ENCODE measurements at places on chromosomes 4 and X.

DNA sequence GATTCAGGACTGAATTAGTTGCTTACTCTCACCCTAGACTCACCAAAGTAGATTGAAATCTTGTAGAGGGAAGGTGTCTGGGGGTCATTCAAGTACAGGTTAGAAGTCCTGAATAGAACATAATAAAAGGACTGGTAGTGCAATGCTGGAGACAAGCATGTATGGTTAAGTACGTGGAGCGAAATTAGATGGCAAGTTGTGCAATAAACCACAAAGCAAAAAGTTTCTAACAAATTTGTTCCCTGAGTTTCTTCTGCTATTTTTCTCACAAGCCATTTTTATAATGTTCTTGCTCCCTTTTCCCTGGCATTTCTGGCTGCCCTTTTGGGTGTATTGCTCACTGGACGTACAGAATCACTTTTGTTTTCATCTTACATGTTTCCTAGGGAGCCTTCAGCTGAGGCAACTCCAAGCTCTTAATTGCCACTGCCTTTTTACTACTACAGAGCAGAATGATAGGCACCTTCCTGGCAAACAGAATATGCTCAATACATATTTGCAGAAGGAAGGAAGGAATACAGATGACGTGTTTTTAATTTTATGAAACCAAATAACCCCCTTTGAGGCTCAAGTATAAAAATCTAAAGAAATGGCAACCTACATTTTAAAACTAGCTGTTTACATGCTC, 23.4 kb downstream of the LANCL3 start:
- DNase-seq, result no peak

DNA sequence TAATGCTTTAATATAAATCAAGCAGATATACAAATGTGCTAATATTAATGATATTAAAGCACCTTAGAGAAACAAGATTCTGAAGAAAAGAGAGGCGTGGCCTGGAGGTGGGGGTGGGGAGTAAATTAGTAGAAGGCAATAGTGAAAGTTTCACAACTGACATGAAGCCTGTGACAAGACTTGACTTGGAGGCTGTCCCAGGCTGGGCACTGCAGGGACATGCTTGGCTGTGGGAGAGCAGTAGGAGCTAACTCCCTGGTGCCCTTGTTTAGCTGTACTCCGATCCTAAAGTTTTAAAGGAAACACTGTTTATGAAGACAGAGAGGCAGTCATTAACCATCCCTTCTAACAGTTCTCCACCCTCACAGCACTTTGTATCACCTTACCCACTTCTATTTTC, 239.0 kb upstream of the MAB21L2 start:
- no peak for DNase-seq

- DNase-seq, result peak; percentile 72
Observed at GRCh38 chr4:140095694-140096482, 58.1 kb downstream of the MAML3 start.

GRCh38 chr4:73612032-73612431, 8.2 kb downstream of the RASSF6 start:
- no peak for DNase-seq

- DNase-seq, result no peak
Observed at GRCh38 chrX:138777230-138777629, 65.7 kb upstream of the FGF13 start.

DNA sequence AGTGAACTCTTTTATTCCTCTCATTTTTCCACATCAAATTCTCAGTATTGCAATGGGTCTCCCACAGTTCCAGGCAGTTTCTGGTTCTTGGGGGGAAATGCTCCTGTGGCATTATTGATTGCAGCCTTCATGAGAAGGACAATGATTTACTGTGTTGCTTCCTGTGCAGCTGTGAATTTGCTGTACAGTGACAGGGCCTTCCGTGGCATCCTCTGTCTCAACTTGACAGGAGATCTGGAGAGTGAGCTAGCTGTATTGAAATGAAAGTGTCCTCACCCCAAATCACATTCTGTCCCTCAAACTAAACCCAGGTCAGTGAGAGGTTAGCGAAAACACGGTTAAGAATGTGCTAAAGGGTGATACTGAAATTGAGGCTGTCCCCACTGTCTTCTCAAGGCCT, 77.1 kb upstream of the ATOH1 start:
- no peak for DNase-seq

DNA sequence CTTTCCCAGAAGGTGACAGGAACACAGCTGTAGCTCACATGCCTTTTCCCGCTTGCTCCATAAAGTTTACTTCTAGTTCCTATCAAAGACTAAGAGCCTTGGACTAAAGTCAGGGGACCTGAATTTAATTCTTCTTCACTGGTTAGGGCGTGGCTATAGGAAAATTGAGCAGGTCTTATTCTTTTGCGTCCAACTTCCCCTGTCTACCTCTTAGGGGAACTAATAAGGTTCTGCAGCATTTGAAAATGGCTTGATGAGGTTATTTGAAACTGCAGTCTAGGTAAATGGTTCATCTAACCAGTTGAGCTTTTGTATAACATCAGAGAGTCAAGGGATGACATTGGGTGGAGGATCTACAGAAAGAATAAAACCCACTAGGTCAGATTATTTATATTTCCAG, 2.6 kb downstream of the ARHGAP10 start:
- DNase-seq, result no peak

- DNase-seq, result peak; percentile 9
Observed at GRCh38 chrX:53223955-53224859, 800 bp downstream of the KDM5C start.

GRCh38 chr4:143099693-143100092, 85.0 kb upstream of the USP38 start:
- DNase-seq, result no peak

DNA sequence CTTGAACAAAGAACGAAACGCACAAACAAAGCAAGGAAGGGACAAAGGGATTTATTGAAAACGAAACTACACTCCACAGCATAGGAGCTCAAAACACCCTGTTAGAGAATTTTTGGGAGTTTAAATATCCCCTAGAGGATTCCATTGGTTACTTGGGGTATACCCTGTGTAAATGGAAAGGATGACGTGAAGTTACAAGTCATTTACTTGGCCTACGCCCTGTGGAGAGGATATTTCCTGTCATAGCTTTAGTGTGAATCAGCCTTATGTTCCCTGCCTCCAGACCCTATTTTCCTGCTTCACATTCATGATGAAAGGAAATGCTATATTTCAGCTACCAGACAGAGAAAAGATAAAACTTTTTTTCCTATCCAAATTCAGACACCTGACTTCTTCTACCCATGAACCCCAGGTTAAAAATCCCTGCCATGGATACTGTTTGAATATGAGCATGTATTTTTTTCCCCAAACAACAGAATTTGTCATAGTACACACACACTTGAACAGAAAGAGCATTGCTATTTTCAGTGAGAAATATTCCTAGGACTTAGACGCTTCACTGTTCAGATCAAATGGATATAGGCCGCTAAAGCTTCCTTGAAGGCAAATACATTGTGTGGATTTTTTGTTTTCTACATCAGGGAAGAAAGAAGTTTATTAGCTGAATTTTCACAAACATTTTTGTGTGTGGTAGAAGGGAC, 20.4 kb downstream of the PIN4 start:
- DNase-seq, result no peak

DNA sequence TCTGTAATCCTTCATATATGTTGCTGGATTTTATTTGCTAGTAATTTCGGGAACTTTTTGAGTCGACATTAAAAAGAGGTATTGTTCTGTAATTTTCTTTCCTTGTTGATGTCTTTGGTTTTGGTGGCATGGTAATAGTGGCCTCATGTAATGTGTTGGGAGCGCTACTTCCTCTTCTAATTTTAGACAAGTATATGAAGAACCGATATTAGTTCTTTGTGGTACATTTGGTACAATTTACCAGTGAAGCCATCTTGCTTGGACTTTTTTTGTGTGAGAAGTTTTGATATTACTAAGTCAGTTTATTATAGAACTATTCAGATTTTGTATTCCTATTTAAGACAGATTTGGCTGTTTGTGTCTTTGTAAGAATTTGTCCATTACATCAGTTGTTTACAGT, 669.2 kb upstream of the AADAT start:
- DNase-seq, result no peak

DNA sequence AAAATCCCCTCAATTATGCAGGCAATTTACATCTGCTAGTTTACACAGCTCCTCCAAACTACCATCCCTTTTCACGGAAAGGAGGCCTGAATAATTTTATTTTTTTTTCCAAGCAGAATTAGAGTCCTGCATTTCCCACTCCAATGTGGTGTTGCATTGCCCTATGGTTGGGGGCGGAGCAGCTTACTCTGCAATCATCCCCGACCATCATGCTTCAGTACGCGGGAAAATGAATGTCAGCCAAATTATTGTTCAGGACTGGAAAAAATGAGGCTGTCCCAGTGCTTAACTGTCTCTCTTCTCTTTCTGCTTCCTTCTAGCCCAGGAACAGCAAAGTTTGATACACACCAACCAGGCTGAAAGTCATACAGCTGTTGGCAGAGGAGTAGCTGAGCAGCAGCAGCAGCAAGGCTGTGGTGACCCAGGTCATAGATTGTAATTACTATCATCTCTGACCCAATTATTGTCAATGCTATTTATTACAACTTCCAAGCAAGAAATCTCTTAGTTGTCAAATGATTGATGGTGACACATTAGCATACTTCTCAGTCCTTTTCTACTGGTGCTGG, 28.3 kb downstream of the MMRN1 start:
- DNase-seq, result no peak

- DNase-seq, result no peak
Observed at GRCh38 chr4:38084877-38085711, 124.9 kb downstream of the PTTG2 start.

GRCh38 chrX:23317799-23318724, 16.6 kb upstream of the PTCHD1 start:
- no peak for DNase-seq

GRCh38 chr4:129998436-129999150, 902.6 kb downstream of the C4orf33 start:
- no peak for DNase-seq

DNA sequence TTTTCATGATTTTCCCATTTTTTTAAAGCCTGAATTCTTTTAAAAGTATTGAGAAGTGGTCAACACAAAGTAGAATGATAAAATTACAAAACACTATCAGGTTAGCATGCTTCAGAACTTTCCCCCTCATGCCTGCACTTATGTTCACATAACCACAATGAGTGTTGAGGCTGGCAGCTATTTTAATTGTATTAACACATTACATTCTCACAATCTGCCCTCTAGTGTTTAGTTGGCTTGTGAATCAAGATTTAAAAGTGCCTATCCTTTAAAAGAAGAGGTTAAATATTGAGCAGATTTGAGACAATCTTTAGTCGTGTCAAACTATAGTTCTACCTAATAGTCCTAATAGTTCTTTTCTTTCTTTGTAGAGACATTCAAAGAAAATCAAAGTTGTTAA, 93.6 kb upstream of the NAP1L5 start:
- no peak for DNase-seq

DNA sequence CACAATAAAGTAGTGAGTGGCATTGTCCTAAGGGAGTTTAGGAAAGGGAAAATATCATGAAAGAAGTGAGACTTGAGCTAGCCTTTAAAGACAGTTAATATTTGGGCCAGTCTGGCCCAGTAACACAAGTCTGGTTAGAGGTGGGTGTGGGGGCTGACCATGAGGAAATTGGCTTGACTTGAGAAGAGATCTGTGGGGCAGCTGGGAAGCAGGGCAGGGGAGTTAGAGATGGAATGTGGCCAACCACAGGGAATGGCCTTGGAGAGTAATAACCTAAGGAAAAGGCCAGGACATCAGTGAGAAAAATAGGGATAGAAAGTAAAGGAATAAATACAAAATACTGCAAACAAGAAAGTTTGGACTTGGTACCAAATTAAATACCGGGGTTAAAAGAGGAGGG, 71.3 kb downstream of the CLCN5 start:
- no peak for DNase-seq

- no peak for DNase-seq
Observed at GRCh38 chr4:32140636-32141035, 1420.5 kb downstream of the PCDH7 start.

DNA sequence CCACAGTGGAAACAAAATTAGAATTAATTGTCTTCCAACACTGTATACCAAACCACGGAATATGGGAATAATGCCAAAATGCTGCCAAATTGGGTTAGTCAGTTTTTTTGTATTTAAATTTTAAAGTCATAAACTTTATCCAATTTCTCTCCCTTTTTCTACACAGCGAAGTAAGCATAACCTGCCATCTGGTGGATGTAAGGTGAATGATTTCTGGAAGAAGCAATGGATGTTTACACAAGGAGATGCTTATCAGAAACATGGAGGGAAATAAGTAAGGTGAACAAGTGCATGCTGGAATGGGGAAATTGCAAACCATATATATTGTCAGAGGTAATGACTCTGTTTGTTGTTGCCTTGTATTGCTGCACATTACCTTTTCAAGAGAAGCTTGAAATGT, 691.9 kb downstream of the TECRL start:
- DNase-seq, result no peak

GRCh38 chr4:110487873-110488272, 11.9 kb downstream of the ENPEP start:
- DNase-seq, result no peak

DNA sequence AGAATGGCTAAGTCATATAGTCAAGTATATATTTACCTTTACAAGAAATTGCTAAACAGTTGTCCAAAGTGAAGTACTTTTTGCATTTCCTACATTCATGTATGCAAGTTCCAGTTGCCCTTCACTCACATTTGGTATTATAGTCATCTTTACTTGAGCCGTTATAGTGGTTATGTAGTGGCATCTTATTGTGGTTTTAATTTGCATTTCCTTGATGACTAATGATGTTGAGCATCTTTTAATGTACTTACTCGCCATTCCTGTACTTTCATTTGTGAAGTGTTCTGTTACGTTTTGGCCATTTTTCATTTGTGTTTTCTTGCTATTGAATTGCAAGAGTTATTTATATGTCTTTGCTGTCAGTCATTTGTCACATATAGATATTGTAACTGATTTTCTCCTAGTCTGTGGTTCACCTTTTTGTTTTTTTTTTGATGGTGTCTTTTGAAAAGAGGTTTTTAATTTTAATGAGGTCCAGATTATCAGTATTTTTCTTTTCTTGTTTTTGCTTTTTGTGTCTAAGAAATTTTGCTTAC, 27.6 kb downstream of the ARFIP1 start:
- DNase-seq, result no peak

- DNase-seq, result no peak
Observed at GRCh38 chr4:141804836-141805235, 168.5 kb downstream of the IL15 start.

- no peak for DNase-seq
Observed at GRCh38 chr4:39559626-39560025, 32.4 kb upstream of the UGDH start.

DNA sequence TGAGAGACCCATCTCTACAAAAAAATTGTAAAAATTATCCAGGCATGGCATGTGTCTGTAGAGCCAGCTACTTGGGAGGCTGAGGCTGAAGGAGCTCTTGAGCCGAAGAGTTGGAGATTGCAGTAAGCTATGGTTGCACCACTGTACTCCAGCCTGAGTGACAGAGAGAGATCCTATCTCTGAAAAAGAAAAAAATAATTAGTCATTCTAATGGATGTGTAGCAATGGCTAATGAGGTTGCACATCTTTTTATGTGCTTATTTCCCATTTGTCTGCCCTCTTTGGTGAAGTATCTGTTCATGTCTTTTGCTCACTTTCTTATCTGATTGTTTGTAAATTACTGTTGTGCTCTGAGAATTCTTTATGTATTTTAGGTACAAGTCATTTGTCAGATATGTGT, 19.0 kb upstream of the MAML3 start:
- DNase-seq, result no peak

- no peak for DNase-seq
Observed at GRCh38 chr4:88022289-88022688, 14.9 kb downstream of the PKD2 start.

All from CD4-positive, alpha-beta T cell treated with Interleukin-1 beta for 1 hour (primary cell).